ENCODE measurements at places on chromosomes 16 and 17.

- DNase-seq: no peak
Observed at GRCh38 chr16:80198311-80199299, 342.2 kb upstream of the DYNLRB2 start.

- DNase-seq: no peak
Observed at GRCh38 chr17:80466188-80466705, 10.2 kb downstream of the NPTX1 start.

GRCh38 chr17:64393000-64393402 lies 2.3 kb upstream of the PECAM1 start:
- DNase-seq: no peak

DNA sequence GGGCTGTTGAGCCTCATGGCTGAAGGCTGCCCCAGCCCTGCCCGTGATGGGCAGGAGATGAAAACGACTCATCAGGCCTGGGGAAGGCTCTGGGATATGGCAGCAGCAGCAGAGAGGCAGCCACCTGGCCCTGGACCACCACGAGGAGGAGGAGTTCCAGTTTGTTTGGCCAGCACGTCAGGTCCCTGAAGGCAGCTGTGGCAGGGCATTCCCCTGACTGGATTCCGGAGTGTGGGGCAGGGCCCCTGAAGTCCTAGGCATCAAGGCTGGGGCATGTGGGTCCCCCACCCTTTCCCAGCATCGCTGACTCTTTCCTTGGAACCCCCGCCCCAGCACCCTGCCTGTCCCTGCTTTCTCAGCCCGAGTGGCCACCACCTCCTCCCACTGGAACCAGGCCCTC lies 197.4 kb downstream of the ZNF423 start:
- DNase-seq: no peak

DNA sequence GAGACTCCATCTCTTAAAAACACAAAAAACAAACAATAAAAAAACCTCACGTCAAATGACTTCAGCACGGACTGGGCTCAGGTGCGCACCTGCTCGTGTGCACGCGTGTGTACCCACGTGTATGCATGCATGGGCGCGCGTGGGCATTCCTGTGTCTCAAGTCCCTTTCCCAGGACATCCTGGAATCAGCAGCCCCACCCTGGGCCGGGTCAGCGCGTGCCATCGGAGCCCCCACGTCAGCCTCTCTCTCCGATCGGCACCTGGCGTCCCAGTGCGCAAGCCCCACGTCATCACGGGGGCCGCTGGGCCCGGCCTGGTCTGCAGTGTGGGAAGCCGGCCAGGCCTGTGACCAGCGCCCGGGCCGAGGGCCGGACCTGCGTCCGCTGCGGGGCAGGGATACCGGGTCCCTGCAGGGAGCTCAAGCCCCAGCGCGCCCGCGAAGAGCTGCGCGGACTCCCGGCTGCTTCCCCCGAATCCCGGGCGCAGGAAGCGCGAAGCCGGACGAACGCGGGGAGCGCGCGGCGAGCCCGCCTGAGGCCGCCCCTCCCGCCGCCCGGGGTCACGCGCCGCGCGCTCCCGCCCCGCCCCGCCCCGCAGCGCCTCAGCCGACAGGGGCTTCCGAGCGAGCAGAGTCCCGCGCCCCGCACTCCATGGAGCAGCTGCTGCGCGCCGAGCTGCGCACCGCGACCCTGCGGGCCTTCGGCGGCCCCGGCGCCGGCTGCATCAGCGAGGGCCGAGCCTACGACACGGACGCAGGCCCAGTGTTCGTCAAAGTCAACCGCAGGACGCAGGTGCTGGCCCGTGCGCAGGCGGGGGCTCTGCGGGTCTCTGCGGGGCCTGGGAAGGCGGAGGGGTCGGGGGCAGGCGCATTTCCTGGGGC lies at the start of gene FN3K:
FN3K (plus strand) TSS at position 629 of the 880 bp plus-strand sequence; CDS start at position 651, 22 bp downstream.
- DNase-seq: no peak

DNA sequence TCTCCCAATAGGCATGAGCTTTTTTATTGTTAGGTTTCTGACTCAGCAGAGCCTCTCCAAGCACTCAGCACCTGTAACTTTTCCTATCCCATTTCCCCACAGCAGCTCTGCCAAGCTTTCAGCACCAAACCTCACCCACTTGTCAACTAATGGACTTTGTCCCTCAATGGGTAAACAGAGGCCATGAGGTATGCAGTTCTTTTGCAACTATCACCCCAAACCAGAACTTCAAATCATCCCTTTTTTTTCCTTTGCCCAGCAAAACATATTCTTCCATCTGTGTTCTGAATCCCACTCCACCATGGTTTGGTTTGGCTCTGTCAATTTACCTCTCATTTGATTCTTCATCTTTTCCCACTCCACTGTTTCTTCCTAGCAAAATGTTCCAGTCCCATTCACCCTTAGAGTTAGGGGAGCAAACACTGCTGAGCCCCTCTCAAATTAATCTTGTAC lies 58.1 kb downstream of the TOX3 start:
- no peak for DNase-seq

GRCh38 chr16:65142276-65142675 lies 20.4 kb upstream of the CDH11 start:
- DNase-seq: no peak

DNA sequence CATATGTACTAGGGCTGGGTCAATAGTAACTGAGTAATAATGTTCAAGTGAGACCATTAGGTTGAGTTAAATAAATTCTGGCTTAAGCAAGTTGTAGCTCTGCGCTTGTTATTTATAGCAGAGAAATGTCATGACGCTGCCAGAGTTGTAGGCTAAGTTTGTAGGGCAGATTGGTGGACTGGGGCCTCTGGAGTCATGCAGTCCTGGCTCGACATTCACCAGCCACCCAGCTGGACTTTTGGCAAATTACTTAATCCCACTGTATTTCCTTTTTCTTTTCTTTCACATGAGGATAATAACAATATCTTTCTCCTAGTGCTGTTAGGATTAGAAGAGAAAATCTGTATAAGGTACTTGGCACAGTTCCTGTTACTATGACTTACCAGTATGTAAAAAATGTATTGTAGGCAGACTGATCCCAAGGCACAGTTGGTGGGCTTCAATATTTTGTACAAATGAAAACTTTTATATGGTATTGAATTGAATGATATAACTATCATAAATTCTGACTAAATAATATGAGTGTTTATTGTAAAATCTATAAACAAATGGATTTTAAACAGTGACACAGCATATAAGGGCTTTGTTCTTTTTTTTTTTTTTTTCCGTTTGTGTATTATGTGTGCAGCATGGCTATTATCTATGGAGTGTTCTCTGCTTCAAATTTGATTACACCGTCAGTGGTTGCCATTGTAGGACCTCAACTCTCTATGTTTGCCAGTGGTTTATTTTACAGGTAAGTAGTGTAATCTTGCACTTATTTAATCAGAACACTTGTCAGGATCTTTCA lies 2.6 kb downstream of the MFSD11 start:
- DNase-seq: no peak

- DNase-seq: no peak
Observed at GRCh38 chr17:34176440-34176839, 78.6 kb upstream of the CCL2 start.

DNA sequence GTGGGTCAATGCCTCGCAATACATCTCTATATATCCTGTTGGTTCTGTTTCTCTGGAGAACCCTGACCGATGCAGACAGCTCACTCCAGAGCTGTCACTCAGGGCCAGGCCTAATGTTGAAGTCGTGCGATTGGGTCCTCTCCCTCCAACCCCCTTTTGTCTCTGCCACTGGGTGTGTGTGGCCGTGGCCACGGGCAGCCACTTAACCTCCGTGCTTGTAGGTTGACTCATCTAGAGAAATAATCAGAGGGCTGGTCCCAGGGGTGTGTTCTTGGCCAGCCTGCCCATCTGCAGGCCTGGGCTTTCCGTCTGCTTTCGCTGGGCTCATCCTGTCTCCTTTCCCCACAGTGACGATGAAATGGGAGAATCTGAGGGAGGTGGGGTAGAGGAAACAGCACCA lies 7.4 kb downstream of the ADAD2 start:
- DNase-seq: no peak

DNA sequence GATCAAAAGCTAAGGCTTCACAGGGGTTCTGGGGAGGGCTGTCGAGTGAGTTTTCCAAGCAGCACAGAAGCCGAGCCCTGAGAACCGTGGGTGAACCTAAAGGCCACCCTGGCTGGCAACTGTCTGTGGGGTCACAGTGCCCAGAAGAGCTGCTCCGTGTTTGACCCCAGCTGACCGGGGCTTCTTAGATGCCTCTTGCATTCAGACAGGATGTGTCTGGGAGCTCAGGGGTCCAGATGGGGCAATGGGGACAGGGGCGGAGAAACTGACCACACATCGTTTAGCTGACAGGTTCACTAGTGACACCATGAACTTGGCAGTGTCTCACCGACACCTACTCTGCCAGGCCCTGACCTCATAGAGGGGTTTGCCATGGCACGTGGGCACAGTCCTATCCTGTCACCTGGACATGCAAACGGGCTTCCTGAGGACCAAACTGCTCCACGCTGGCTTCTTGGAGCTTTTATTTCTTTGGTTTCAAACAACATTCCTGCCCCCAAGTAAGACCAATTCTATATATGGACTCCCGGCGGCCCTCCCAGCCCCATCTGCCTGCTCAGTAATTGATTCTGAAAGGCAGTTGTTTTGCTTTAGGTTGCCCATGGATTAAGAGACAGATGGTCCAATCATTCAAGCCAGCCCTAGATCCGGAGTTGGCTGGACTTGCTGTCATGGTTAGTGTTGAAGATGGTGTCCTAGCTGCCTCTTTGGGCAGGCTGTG lies 22.2 kb downstream of the WSCD1 start:
- no peak for DNase-seq

DNA sequence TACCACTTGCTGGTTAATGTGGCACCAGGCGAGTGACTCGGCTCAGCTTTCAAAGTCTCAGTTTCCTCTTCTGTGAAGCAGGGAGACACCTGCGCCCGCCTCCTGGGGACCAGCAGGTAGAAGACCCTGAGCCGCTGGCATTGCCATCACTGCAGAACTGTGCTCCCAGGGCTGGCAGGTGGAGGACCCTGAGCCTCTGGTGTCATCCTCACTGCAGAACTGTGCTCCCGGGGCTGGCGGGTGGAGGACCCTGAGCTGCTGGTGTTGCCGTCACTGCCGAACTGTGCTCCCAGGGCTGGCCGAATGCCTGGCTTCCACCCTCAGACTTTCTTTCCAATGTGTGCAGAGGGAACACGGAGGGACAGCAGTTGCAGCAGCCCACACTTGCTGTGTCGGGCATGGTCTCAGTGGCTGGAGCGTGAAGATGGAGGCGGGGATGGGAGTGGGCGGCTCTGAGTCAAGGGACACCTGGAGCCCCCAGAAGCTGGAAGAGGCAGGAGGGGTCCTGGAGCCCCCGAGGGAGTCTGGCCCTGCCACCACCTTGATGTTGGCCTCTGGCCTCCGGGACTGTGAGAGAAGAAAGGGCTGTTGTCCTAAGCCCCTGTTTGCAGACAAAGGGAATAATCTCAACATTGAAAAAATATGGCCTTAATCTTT lies 75.8 kb upstream of the METTL9 start:
- no peak for DNase-seq

DNA sequence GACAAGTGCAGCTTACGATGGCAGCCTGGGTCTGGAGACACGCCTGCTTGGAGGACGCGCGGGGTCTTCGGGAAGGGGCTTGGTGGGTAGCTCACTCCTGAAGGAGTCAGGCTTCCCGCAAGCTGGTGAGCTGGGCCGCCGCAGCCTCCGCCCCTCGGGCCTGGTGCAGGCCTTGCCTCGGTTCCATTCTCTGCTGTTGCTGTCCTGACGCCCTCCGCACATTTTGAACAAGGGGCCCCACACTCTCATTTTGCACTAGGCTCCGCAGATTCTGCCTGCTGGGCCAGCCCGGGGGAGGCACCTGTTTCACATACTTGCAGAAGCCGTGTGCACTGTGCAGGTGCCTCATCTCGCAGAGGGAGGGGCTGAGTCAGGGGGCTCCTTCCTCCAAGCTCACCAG lies 31.9 kb upstream of the CBX4 start:
- DNase-seq: no peak

DNA sequence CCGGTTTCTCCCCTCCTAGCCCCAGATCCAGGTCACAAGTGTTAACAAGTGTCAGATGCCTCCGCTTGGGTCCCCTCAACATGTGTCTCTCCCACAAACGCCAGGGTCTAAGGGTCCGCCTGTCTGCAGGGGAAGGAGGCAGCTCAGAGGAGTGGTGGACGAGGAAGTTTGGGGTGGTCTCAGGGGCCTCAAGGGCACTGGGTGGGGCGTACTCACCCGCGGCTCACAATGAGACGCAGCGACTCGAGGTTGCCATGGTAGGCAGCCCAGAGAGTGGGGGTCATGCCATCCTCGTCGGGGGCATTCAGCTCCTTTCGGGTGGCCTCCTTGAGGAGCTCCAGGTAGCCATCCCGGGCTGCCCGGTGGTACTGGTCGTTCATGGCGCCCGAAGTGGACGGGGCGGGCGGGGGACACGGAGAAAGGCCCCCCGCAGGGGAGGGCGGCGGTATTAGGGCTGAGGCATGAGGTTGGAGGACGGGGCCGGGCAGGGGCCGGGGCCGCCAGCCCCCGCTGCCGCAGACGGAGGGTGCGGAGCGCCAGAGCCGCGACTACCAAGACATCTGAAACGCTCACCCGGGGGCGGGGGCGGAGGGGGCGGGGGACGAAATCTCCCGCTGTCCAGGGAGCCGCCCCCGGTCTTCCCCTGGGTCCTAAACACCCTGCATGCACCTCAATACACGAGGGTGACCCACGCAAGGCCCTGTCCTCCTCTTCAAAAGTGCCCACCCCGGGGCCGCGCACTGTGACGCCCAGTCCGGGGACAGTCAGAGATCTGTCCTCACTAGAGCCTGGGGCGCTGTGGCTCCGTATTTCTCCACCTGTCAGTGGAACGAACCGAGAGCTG lies at the start of gene USH1G:
USH1G (minus strand) TSS at position 562 of the 844 bp plus-strand sequence; CDS start at position 380, 182 bp downstream.
- no peak for DNase-seq

DNA sequence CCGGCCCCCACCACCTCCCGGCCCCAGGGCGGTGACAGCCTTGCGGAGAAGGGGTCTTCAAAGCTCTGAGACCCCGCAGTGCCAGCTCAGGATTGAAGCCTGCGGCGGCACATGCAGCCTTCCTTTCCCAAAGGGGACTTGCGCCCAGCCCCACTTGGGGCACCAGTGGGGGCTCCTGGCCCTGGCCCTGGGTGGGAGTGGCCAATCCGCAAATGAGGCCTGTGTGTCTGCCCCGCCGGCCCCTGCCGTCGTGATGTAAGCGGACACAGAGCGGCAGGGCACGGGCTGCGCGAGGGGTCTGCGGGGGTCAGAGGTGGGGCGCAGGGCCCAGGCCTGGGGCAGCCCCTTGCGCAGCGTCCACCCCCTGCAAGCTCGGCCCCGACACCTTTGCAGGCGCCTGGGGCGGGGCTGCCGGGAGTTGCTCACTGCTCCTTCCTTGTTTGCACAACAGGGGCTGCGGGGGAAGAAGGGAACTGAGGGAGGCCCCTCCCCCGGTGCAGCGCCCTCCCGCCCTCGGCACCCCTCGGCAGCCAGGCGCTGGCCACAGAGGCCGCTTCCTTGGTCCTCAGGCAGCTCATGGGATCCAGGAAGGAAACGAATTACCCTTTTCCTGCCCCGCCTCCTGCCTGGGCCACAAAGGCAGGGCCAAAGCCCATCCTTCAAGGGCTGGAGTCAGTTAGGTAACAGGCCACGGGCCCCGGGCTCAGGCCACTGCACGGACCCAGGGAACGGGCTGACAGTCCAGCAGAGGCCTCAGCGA lies 2.9 kb downstream of the SLC16A3 start:
- DNase-seq: no peak

- DNase-seq: no peak
Observed at GRCh38 chr17:81942167-81942553, 4.9 kb downstream of the MYADML2 start.

GRCh38 chr16:2818272-2818876 lies 1.3 kb downstream of the PRSS21 start:
- DNase-seq: no peak

- no peak for DNase-seq
Observed at GRCh38 chr17:57570724-57571344, 174.3 kb downstream of the CCDC182 start.
